Stimulated activated CD4-positive, alpha-beta T cell treated with anti-CD3 and anti-CD28 coated beads, TNF-alpha, amount 100 ng/mL, for 1 hour (primary cell): ENCODE measurements at places on chromosomes 3 and 15.

GRCh38 chr15:38768970-38769369 lies 204.4 kb upstream of the RASGRP1 start:
- no peak for DNase-seq

GRCh38 chr3:191963182-191963581 lies 502.2 kb downstream of the PYDC2 start:
- DNase-seq = no peak

- DNase-seq = no peak
These were observed 20.8 kb downstream of the COL6A6 start for GRCh38 chr3:130537673-130538304.

DNA sequence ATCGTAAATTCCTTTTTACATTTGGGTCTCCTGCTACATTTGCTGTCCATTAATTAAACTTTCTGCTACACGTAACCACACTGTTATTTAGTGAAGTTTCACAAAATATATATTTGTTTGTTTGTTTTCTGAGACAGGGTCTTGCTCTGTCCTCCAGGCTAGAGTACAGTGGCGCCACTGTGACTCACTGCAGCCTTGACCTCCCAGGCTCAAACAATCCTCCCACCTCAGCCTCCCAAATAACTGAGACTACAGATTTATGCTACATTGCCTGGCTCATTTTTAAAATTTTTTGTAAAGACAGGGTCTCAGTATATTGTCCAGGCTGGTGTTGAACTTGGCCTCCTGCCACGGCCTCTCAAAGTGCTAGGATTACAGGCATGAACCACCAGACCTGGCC lies 20.5 kb downstream of the TOPBP1 start:
- no peak for DNase-seq

GRCh38 chr3:123344907-123345594 lies 103.8 kb downstream of the ADCY5 start:
- no peak for DNase-seq

- no peak for DNase-seq
These were observed 103.0 kb downstream of the PGPEP1L start for GRCh38 chr15:98904544-98904943.
